Stimulated activated CD4-positive, alpha-beta T cell treated with anti-CD3 and anti-CD28 coated beads, Interleukin-2, amount 100 ng/mL, for 24 hours (primary cell): ENCODE measurements at places on chromosomes 6 and 20.

DNA sequence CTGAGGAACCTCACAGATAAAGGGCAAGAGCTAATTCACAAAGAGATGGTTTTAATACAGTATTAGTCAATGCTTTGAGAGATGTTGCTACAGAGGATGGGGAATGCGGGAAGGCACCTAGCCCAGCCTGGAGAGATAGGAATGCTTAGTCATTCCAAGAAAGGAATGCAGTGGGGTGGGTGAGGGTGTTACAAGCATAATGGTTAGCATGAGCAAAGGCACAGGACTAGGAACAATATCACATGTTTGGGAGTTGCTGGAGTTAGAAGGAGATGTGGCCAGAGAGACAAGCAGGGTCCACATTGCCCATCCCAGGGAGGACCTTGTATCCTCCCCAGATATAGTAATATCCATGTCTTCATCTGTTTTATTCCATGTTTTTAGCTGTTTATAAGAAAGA lies 107.0 kb upstream of the OGFRL1 start:
- DNase-seq, result no peak

- DNase-seq, result no peak
These were observed 780.9 kb downstream of the QKI start for GRCh38 chr6:164195278-164195941.

DNA sequence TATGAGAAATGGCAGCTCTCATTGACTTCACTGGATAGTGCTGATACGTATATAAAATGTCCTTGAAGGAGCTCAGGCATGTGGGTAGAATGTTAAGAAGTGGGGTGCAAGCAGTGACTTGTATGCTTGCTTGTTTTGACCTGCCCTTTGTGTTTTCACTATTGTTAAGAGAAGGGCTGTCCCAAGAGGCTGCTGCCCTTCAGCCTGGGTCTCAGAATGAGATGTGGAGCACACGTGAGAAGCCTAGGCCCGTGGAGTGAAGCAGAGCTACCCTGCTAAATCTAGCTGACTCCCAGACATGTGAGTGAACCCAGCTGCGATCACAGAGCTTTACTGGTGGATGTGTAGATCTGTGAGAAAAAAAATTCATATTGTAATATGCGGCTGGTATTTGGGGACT lies 305.3 kb upstream of the RGS17 start:
- no peak for DNase-seq

GRCh38 chr20:6590891-6591637 lies 176.4 kb upstream of the BMP2 start:
- no peak for DNase-seq

- DNase-seq, result no peak
These were observed 94.9 kb downstream of the CEBPB start for GRCh38 chr20:50285376-50286173.

DNA sequence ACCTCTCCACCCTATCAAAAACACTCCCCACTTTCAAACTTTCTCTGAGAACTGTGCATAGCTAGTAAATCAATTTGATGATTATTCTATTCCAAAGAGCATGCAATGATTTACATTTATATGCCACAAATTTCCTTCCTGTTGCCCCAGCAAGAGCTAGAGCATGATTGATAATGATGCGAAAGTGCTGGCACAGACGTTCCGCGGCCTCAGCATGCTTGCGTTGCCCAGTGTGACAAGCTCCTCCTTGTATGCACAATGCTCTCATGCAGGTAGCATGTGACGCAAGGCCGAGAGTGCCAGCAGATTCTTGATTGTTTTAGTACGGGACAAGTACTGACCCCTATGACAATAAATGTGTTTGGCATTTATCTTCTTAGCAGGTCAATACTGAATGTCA lies 696.3 kb upstream of the SLC35B3 start:
- DNase-seq, result no peak

DNA sequence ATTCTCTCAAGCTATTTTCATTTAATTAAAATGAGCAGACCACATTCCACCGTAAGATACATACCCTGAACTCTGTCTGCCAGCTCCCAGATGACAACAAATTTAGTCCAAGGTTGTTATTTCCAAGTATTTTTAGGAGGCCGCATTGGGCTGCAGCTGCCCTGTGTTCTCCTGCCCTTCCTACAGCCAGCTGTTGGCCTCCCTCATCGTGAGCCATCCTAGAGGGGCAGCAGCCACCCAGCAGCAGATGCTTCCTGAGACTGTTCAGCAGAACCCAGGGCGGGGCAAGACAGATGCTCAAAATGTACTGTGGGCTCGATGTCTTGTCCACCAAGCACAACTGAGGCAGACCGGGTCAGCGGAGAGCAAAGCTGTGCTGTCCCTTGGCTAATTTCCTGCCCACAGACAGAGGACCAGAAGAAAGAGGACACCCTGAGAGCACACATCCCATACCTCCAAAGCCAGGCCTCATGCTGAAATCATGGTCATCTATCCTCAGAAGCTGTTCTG lies 16.4 kb downstream of the GABRR1 start:
- no peak for DNase-seq

- DNase-seq, result no peak
These were observed 1.4 kb upstream of the HLA-G start for GRCh38 chr6:29826271-29826670.

DNA sequence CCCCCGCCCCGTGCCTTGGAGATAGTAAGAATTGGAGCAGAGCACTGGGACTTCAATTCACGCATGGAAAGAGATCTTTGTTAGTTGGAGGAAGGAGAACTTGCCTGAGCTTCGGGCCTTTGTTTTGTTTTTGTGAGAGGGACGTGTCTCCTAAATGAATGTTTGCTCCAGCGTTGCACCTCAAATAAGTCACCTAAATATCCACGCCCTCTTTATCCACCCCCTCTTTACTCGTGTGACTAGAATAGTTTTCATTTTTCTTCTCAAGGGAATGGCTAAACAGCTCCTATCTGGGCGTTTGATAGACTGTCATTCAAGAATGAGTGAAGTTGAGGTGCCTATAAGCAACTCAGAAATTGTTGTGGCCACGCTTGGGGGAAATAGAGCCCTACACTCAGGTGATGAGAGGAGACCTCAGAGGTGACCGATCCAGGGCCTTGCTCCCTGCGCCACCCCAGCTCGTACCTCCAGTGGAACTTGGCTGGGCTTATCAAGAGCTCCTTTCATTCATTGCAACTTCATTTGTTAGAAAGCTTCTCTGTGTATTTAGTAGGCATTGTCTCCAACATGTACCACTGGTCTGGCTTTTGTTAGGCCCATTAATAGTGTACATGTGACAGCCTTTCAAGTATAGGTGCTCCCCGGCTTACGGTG lies 861 bp downstream of the PCMTD2 start:
- peak; percentile 19 for DNase-seq

- no peak for DNase-seq
These were observed 398.0 kb upstream of the PLCB4 start for GRCh38 chr20:8670893-8671215.

DNA sequence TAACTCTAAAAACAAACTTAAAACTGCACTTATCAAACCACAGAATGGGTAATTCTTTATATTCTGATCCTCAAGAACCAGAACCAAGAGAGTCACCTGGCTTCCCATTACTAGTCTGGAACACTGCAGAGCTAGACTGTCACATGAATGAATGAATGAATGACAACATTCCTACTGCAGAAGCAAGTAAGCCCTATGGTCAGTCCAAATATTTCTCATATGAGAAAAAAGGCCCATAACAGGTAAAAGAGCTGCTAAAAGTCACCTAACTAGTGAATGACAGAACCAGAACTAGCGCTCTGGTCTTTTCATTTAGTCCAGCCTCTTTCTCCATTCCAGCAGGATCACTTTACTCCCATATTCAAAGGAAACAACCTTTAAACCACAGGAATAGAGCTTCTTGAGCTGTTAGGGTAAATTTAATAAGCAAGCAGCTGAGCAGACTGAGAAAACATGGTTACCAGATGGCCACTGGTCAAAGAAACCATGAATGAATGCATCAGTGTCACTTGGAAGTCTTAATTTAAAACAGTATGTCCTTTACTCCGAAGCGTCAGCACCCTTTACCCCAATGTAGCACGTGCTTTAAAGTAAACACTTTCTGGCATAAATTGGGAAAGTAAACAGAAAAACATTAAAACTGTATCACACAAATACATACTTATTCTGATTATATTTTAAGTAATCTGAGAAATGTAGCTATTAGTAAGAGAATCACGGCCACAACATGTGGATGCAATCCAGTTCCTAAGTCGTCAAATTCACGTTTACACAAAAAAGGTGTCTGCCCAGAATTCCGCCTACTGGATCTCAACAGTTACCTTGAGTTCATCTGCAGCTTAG lies 1.4 kb downstream of the PREP start:
- no peak for DNase-seq

DNA sequence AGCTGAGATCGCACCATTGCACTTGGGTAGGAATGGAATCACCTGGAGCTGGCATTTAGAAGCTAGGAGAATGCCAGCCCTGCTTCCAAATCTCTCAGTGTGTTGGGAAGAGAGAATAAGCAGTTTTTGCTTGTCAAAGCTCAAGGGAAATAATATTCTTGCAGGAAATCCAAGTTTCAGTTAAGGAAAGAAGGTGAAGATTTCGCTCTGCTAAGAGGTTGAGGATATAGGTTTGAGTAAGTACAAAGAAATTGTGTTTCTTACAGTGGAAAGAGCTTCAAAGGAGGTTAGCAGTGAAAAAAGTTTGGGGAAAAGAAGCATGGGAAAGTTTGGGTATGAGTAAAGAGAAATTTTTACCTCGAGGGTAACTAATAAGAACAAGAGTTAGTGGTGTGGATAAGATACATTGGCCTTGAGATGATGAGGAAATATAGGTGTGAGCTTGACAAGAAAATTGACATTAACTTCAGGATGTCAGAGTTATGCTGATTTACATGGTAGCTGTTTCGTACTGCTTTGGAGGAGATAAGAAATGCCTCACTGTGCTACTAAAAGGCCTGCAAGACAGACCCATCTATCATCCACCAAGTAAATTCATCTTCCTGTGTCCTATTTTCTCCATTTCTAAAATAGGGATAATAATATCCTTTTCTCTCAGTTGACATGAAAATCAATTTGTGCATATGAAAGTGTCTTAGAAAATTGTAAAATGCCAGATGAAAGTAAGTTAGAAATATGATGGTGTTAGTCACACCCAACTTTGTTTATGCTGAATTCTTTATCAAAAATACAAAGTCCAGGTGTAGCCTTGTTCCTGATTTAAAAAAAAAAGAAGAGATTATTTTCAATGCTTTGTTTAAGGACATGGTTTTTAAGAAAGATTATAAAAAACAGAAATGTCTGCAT lies 12.8 kb upstream of the HINT3 start:
- DNase-seq, result no peak

DNA sequence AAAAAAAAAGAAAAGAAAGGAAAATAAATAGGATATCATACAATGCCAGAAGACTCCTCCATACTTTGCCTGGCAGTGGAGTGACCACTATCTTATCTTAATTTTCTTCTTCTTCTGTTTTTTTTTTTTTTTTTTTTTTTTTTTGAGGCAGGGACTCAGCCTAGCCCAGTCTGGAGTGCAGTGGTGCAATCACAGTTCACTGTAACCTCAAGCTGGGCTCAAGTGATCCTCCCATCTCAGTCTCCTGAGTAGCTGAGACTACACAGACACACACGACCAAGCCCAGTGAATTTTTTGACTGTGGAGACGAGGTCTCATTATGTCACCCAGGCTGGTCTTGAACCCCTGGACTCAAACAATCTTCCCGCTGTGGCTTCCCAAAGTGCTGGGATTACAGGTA lies 17.1 kb upstream of the MMP9 start:
- DNase-seq, result no peak

GRCh38 chr20:8545212-8545611 lies 413.1 kb downstream of the PLCB1 start:
- DNase-seq, result no peak

- DNase-seq, result no peak
These were observed 48.6 kb downstream of the HLA-A start for GRCh38 chr6:29990931-29991330.

- DNase-seq, result no peak
These were observed 8.8 kb upstream of the MOG start for GRCh38 chr6:29647927-29648642.

- no peak for DNase-seq
These were observed 23.6 kb upstream of the LMBRD1 start for GRCh38 chr6:69820438-69820837.

DNA sequence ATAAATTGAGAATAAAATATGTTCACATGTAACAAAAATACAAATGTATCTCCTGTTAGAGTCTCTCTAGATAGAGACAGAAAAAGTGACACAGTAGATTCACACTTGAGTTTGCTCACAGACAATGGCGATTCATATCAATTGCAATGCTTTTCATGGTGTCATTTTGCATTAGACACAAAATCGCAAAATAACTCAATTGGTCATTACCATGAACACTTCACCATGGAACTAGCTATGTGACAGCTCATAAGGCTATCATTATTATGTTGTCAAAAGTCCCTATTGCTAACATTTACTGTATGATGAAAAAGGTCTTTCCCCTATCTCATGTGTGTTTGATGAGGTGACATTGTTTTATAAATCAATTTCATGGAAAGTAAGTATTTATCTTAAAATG lies 249.5 kb upstream of the AGPAT4 start:
- no peak for DNase-seq

- DNase-seq, result no peak
These were observed 202.4 kb downstream of the LY86 start for GRCh38 chr6:6790891-6791290.

DNA sequence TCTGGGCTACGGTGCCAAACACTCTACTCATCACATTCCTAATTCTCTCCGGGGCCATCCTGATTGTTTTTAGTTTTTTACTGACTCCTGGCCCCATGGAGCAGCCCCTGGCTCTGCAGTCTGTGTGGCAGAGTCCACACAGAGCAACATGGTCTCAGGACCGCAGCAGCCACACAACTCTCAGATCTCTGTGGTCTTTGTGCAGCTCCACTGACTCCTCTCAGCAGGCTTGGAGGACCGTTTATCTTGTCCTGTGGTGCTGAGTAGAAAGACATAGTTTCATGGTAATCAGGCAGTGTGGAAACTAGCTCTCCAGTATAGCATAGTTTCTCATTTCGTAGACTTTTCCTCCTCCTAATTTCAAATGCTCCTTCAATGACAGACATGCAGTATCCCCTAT lies 168.4 kb downstream of the EDN1 start:
- DNase-seq, result no peak

DNA sequence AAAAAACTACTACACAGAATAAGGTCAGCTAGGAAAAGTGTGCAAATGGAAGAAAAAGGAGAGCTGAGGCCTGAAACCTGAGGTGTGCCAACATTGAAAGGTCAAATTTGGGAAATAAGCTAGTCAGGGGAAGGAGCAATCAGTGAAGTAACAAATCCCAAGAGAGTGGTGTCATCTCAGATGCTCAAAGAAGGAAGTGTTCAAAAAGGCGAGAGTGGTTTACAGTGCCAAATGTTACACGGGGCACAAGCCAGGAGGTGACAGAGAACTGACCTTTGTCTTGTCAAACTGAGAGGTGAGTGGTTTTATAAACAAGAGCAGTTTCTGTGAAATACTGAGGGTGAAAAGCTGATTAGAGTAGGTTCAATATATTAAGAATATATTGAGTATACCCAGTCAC lies 83.0 kb upstream of the TCF21 start:
- no peak for DNase-seq

GRCh38 chr6:63278916-63279315 lies 40.9 kb downstream of the LGSN start:
- no peak for DNase-seq
